Cortex of kidney (tissue), 1 donor: ENCODE measurements at places on chromosomes 4 and X.

DNA sequence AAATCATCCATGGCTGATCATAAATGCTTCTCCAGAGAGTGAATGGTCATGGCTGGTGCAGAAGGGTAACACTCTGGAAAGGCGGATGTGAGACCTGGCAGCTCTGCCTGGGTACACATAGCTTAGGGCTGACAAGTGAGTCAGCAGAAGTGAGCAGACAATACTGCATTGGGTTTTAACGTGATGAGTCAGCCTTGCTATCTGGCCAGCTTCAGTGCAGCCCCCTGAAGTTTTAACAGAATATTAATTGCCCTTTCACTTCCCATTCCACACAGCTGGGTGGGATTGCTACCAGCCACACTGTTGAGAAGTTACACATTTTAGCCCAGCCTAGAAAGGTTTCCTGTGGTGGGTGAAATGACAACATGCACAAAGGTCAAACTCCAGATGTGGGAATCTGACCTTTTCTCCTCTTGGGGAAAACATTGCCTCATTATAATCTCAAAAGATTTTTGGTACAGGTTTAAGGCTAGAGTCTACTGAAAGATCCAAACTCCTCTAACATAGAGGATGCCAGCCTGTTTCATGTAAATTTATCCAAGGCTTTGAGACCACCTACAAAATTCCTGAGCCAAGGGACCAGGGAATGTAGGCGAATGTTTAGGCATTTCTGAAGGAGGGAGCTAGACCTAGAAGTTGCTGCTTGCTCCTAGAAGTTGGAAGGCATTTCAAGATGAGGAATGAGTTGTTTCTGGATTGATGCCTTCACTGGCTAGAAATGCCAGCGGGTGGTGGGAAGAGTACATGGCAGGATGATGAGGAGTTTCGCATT, 230.3 kb upstream of the PGRMC2 start:
- no peak for DNase-seq

DNA sequence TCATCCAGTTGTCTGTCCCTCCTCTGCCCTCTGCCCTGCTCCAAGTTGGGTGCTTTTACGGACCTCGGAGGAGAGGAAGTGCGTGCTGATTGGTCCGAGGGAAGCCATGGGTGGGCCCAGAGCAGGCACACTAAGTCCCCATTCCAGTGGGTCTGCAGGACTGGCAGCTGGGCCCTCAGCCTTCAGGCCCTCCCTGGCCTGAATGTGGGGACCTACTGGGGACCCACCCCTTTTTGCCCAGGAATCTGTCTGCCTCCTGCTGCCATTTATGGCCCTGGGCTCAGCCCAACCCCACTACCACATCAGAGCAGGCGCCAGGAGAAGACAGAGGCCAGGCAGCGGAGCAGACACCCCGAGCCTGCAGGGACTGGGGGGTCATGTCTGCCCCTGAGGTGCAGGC, 169.6 kb downstream of the TEX13A start:
- DNase-seq = no peak

- DNase-seq = no peak
Observed at GRCh38 chr4:189304809-189305208, 635.9 kb upstream of the FRG1 start.

DNA sequence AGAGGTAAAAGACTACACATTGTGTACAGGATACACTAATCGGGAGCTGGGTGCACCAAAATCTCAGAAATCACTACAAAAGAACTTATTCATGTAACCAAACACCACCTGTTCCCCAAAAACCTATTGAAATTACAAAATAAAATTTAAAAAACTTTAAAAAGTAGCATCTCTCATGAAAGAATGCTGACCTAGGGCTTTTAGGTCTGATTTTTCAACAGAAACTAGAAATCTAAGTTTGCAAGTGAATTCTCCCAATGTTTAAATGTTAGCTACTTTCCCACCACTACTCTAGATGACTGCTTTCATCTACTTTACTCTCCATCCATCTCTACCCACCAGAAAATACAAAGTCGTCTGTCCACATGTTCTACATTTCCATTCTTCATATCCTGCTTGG, 1447.7 kb downstream of the RPA4 start:
- no peak for DNase-seq

DNA sequence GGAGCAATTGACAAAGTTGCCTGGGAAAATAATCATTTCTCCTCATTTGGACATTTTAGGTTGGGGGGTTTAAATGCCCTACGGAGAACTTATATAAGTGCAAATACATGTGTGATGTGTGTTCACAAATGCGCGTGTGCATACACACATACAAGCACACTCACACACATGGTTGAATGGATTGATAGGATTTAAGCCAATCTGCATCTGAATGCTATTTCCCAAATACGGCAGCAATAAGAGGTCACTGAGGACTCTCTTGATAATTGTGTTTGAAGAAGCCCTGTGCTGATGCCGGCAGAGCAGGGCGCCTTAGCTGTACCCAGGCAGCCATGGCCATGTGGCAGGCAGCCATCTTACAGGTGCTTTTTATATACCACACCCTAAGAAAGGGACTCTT, 165.3 kb upstream of the LEF1 start:
- no peak for DNase-seq

DNA sequence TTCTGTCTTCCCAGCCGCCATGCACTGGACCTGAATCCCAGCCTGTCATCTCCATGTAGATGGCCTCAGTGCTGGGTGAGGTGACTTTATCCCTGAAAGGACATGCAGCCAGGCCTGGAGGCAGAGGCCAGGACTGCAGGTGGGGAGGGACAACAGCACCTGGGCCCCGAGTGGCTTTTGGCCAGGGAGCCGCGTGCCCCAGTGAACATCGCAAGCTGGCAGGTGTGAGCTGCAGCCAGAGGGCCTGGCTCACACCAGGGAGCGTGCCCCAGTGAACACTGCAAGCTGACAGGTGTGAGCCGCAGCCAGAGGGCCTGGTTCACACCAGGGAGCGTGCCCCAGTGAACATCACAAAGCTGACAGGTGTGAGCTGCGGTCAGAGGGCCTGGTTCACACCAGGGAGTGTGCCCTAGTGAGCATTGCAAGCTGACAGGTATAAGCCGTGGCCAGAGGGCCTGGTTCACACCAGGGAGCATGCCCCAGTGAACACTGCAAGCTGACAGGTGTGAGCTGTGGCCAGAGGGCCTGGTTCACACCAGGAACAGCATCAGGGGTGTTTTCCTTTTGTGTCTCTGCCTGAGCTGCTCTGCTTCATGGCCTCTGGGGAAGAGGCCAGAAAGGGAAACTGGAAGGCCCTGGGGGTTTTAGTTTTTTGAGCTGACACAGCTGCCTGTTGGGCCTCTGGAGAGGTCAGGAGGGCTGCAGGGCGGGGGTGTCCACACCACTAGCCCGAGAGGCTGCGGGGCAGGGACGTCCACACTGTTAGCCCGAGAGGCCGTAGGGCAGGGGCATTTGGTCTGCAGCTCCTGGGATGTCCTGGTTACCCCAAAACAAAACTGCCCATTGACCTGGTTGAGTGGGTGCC, 22.7 kb upstream of the PSAPL1 start:
- no peak for DNase-seq

DNA sequence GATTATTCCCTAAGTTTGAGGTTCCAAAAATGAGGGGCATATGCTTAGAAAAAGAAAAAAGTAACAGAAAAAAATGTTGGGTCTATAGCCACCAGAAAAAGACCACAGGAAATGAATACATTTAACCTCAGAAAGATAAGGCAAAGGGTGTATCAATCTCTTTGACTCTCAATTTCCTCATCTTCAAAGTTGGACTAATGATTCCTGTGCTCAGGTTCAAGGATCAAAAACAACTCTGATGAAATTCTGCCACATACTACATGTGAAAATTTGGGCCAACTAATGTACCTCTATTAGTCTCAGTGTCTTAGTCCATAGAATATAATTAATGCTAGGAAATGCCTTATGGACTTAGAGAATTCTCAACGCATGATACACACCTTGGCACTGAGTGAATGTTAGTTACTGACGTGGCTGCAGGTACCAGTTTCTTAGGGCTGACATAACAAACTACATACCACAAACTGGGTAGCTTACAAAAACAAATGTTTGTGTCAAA, 257.7 kb downstream of the ANKRD50 start:
- no peak for DNase-seq

GRCh38 chr4:169619518-169619957, 840 bp upstream of the CLCN3 start:
- no peak for DNase-seq

DNA sequence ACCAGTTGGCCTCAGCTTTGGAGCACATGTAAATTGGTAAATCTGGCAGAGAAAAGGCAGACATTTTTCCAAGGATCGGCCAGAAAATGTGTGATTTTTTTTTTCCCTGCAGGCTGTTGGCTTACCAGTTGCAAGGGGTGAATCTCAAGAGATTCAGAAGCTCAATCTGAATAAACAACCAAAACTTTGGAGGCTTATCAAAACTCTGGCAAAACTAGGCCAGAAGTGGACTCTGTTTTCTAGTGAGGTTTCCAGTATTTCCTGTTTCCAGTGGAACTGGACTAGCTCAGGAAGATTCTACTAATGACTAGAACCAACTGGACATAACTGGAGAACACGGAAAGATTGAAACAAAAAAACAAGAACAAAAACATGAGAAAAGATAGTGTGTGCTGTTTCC, 191.3 kb downstream of the SMIM20 start:
- DNase-seq = no peak

DNA sequence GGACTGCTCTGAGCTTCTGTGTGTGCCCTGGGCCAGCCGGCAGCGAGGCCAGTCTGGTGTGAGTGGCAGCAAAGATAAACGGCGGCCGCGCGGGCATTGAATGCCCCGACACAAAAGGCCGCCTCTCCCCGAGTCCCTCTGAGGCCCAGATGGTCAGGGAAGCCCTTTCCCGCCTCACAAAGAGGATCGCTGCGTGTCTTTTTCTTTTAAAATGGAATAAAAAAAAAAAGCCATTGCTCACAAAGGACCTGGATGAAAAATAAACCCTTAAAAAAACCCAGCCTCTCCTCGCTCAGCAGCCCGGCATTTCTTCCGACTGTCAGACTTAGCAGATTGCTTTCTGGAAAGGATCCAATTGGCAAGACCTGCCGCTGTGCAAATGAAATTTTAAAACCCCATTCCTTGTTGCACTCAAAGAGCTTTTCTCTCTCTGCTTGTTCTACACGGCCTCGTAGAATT, 578.7 kb downstream of the BCOR start:
- DNase-seq = no peak

DNA sequence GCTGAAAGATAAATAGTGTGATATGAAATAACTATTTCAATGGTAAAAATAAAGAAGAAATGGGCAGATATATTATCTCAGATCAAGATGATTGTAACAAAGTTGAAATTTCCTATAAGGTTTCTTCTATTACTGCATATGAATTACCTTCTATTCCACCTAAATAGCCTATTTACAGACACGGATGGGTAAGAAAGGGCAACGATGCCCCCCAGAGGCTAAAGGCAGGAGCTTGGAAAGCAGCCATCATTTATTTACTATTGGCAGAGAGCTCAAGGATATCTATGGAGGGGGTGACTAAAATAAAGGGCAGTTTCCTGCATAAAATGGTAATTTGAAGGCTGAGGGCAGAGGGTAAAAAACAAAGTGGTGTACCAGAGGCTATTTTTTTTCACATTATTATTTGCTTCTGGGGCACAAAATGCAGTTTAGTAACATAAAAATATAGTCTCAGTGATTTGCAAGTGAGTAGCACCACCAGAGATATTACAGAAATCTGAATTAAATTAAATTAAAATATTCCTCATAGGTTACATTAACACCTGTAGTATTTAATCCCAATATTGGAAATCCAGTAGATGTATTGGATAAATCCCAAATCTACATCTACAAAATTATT, 123.1 kb downstream of the BTC start:
- DNase-seq = no peak

GRCh38 chr4:164056426-164057142, 562.1 kb downstream of the TMA16 start:
- DNase-seq = no peak

DNA sequence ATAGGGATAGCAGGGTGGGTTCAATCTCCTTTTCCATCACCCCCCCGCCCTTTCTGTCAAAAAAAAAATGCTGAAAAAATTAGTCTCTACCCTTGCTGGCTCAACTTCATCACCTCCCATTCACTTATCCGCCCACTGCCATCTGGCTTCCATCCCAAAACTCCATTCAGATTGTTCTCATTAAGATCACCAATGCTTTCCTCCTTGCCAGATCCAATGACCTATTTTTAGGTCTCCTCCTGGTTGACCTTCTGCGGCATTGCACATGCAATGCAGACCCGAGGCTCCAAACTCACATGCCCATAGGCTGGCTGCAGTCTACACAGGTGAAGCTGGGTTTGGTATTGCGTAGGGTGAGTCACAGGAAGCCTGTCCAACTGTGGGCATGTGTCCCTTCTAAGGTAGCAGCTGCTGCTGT, 21.1 kb upstream of the STIM2 start:
- no peak for DNase-seq

DNA sequence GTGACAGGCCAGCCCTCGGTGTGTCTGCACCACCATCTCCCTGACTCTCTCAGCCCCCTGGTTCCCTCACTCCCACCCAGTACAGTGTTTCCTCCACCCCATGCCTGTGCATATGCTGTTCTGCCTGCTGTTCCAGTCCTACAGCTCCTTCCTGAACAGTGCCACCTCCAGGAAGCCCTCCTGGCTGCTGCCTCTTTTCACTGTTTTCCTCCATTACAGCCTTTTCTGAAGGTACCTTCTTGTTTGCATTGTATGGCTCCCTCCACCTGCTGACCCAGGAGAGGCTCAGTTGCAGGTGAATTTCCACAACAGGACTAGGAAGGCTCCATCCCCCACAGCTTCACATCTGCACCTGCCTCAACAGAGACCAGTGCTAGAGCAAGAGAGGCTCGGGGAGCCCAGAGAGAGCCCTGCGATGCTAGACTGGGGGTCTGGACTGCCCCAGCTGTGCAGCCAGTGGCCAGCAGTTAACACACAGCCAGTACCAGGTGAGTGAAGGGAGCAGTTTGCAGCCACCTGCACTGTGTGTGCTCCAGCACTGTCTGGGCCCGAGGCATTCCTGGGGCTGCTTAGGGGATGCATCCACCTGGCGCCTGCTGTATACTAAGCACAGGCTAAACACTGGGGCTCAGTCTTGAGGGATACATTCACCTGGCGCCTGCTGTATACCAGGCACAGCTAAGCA, 92.0 kb downstream of the ADRA2C start:
- DNase-seq = no peak

- DNase-seq = no peak
Observed at GRCh38 chr4:89425023-89425422, 117.4 kb upstream of the GPRIN3 start.

- DNase-seq = no peak
Observed at GRCh38 chr4:1347410-1347864, 429 bp downstream of the UVSSA start.

DNA sequence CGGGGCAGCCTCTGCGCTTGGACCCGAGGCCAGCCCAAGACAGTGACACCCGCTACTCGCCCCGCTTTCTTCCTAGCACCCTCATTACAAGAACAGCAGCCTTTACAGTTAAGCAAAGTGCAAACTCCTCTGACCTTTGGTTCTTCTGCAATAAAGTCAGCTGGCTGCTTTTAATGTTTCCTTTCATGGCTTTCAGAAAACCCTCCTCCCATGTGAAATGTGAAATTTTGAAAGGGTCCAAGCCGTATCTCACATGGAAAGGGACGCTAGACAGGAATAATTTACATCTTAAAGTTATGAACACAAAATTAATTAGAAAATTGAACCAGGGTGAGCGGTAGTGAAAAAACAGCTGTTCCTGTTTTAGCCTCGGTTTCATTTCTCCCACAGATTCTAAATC, 520.1 kb upstream of the FRG1 start:
- DNase-seq = no peak

- DNase-seq = no peak
Observed at GRCh38 chrX:129039176-129039575, 484.1 kb downstream of the SMARCA1 start.
